ENCODE measurements at places on chromosomes 7 and 10.

GRCh38 chr10:71819441-71819861, 31.6 kb downstream of the PSAP start:
- no peak overlapping the region for H3K27ac ChIP-seq
- peaks cover 9% of the 10 kb centered on the region for H3K36me3 ChIP-seq
- DNase-seq: no peak
- no peak overlapping the region for H3K4me3 ChIP-seq
- H3K4me1 ChIP-seq: no peaks in the 10 kb centered on the region

GRCh38 chr7:10662982-10663884, 310.4 kb upstream of the PHF14 start:
- H3K27ac ChIP-seq: no peak overlapping the region
- H3K4me1 ChIP-seq: no peaks in the 10 kb centered on the region
- H3K4me3 ChIP-seq: no peak overlapping the region
- no peaks in the 10 kb centered on the region for H3K27me3 ChIP-seq
- no peaks in the 10 kb centered on the region for H3K36me3 ChIP-seq

- H3K4me1 ChIP-seq: no peaks in the 10 kb centered on the region
Measured at GRCh38 chr7:81926-82756, 110.2 kb upstream of the FAM20C start.

DNA sequence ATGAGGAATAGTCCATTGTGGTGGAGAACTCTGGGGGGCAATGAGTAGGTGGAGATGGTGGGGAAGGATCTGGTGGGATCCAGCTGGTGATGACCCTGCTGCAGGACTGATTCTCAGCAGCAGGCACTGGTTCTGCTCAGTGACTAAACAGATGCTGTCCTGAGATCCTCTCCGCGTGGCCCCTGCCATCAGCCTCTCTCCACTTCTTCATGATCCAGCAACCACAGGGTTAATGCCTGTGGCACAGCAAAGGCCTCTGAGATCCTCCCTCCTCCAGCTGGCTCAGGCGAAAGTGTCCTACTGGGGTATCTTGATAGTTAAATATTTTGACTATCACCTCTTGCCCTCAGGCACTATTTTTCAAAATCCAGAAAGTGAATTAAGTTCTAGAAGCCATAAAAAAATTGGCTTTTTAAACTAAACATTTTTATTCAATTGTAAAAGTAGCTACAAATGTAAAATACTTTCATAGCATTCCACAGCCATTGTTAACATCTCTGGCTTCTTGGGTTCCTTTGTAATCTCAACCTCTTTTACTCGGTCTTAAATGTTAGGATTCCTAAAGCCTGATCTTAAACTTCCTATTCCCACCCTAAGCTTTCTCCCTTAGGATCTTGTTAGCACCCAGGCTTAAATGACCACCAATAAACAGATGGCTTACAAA, 13.1 kb downstream of the PLAU start:
- no peaks in the 10 kb centered on the region for H3K36me3 ChIP-seq
- H3K4me1 ChIP-seq: no peaks in the 10 kb centered on the region
- no peak overlapping the region for H3K4me3 ChIP-seq
- no peaks in the 10 kb centered on the region for H3K27me3 ChIP-seq

DNA sequence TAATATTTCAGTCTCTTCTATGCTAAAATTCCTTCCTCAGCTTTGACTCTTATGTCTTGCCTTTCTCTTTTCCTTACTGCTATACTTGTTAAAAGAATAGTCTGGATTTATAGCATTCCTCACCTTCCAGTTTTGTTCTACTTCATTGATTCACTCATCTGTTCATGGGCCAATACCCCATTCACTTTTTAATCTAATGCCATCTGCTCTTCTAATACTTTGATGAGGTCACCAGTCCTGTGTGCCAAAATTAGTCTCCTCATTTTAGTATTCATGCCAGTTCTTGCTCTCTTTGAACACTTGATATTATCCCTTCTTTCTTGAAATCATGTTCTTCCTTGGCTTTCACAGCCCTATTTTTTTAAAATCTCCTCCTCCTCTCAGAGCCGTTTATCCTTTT, 19.3 kb downstream of the STK17A start:
- H3K4me1 ChIP-seq: no peaks in the 10 kb centered on the region
- DNase-seq: no peak
- H3K27me3 ChIP-seq: no peaks in the 10 kb centered on the region
- H3K27ac ChIP-seq: no peak overlapping the region
- no peak overlapping the region for H3K4me3 ChIP-seq

DNA sequence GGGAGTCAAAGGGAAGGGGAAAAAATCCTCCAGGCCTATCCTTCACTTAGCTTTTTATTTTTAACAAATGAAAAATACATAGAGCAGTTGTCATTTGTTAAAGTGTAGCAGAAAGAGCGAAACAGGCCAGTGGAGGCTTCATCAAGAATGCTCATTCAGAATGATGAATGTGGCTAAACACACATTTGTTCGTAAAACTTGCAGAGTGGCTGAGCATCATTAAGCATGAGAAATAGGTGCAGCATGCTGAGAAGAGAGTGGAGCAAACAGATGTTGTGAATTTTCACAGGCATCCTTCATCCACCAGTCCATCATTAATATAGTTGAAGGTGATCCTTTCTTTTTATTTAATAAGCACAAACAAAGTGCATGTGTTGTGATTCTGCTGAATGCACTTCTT, 407.6 kb downstream of the LRMDA start:
- H3K27me3 ChIP-seq: no peaks in the 10 kb centered on the region
- H3K4me1 ChIP-seq: no peaks in the 10 kb centered on the region
- H3K27ac ChIP-seq: no peak overlapping the region
- H3K36me3 ChIP-seq: no peaks in the 10 kb centered on the region

DNA sequence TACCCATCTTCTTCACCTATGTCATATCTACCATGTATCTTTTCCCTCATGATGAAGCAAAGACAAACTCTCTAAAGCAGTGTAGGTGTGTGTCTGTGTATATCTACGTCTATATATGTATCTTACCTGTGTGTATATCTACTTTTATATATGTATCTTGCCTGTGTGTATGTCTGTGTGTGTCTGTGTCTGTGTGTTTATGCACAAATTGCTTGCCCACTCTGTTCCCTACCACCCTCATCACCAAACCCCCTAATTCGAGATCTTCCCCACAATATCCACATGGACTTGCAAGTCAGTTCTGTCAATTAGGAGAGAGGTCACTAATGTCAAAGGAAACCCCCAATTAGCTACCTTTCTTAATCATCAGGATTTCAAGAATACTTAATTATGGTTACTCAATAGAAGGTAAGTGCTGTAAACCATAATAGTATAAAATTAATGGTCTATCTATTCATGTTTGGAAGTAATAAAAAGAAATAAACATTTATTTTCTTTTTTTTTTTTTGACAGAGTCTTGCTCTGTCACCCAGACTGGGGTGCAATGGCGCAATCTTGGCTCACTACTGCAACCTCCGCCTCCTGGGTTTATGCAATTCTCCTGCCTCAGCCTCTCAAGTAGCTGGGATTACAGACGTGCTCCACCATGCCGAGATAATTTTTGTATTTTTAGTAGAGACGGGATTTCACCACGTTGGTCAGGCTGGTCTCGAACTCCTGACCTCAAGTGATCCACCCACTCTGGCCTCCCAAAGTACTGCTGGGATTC, 43.6 kb downstream of the ANKRD61 start:
- H3K36me3 ChIP-seq: no peaks in the 10 kb centered on the region
- no peak overlapping the region for H3K27ac ChIP-seq
- no peaks in the 10 kb centered on the region for H3K4me1 ChIP-seq
- H3K4me3 ChIP-seq: no peak overlapping the region
- H3K27me3 ChIP-seq: no peaks in the 10 kb centered on the region
- no peak for DNase-seq

DNA sequence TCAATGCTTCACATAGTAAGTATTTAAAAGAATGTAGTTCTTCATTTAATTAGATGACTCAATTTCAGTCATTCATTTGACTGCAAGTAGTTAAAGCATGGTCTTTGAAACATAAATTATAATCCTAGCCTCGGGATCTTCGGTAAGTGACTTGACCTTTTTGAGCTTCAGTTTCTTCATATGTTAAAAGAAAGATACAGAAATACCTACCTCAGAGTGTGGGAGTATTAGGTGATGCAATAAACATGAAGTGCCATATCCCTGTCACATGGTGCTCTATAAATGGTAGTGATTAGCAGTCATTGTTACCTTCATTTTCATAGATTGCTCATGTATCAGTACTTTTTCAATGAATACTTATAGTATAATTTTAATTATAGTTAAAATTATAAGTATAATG, 31.2 kb upstream of the UMAD1 start:
- H3K27ac ChIP-seq: no peak overlapping the region
- H3K27me3 ChIP-seq: no peaks in the 10 kb centered on the region
- H3K4me3 ChIP-seq: no peak overlapping the region
- no peak for DNase-seq
- H3K4me1 ChIP-seq: no peaks in the 10 kb centered on the region
